ENCODE measurements at places on chromosomes 2 and 18. TPM values are rescaled to one million over a fixed set of nuclear protein-coding genes. Genes with fewer than 3 reads are reported as not detected.

DNA sequence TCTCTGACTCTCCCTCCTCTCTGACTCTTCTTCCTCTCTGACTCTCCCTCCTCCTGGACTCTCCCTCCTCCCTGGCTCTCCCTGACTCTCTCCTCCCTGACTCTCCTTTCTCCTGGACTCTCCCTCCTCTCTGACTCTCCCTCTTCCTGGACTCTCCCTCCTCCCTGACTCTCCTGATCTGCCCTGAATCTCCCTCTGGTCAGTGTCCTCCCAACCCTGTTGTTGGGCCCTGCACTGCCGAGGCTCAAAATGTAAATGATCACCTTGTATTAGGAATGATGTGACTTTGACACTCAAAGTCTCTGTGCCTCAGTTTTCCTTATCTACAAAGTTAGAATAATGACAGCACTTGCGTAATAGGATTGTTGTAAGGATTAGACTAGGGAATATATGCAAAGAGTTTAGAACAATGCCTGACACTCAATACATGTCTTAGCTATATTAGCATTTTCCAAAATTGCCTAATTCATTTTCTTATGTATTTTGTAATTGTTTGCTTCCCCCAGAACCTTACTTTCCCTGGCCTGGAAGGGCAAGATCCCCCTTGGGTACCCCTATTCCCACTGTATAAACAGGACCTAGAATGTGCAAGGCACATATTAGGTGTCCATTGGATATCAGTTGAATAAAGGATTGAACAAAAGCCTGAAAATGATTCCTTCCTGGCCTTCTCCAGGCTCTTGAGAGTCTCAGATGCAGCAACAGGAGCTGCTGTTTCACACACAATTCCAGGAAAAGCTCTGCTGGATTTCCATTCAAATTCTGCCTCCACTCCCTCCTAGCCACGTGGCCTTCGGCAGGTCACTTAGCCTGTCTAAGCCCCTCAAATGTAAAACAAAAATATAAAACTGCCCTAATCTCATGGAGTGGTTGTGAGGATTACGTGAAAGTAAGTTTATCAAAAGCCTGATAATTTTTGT lies 170.1 kb downstream of the INHBB start:
- DNase-seq: no peak

- no peak for DNase-seq
These were observed 297.0 kb upstream of the COL3A1 start for GRCh38 chr2:188677142-188677541.

DNA sequence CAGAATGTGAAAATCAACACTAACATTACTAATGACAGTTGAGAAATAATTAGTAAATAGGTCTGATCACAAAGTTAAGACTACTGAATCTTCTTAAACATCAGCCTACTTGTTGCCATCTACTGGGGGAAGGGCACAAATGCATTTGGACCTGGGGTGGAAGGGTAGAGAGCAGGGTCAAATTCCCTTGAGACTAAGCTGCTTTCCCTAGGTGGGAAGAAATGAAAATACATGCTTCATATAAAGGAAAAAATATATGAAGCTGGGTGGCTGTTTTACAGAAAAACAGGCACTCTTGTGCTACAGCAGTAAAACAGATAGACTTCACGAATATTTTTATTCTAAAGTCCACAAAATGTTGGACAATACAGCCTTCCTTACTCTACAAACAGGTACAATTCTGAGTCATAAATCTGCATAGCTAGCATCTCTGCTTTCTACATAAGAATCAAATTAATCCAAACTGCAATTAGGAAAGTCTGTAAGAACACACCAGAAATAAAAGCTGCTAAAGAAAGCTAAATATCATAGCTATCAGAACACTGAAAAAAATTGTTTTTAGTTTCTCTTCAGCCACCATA lies 10.9 kb downstream of the TRIP12 start:
- no peak for DNase-seq

- DNase-seq: no peak
These were observed 48.9 kb upstream of the ASXL2 start for GRCh38 chr2:25926984-25927756.

DNA sequence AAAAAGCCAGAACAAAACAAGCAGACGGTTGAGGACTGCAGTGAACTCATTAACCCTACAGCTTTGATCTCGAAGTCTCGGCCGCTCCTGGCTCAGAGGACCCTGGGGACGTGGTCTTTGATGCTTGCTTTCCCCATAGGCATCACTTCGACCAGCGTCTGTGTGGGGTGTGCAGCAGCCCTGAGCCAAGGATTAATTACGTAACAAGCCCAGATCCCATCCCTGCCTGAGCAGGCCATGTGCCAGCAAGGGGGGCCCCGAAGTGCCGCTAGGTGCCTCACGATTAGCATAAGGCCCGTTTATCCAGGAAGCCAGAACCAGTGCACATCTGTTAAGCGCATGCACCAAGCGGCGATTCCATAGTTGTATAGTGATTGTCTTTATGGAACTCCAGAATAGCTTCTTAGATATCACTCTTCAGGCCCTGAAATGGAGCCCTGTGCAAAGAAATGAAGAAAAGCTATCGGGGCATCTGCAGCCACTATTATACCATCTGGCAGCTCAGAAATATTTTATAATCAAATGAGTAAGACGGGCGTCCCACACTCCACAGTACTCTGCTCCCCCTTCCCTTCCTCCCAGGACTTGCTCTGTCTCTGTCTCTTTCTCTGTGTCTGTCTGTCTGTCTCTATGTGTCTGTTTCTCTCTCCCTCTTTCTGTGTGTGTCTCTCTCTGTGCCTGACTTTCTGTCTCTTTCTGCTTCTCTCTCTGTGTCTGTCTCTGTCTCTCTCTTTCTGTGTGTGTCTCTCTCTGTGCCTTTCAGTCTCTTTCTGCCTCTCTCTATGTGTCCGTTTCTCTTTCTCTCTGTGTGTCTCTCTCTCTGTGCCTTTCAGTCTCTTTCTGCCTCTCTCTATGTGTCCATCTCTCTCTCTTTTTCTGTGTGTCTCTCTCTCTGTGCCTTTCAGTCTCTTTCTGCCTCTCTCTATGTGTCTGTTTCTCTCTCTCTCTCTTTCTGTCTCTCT lies 41.7 kb downstream of the HPCAL1 start:
- DNase-seq: no peak

DNA sequence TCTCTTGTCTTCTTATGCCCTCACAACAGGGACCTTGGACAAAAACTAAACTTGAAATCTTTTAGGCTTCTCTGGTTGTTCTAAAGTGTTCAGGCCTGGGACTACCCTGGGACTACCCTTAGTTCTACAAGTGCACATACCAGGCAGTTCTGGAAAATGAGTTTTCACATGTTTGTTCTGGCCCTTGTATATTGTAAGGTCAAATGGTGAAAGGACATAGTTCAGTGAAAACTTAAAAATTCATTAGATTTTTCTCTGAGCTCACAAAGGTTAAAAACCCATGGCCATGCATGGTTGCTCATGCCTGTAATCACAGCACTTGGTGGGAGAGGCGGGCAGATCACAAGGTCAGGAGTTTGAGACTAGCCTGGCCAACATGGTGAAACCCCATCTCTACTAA lies 875.5 kb upstream of the FAM98A start:
- no peak for DNase-seq

DNA sequence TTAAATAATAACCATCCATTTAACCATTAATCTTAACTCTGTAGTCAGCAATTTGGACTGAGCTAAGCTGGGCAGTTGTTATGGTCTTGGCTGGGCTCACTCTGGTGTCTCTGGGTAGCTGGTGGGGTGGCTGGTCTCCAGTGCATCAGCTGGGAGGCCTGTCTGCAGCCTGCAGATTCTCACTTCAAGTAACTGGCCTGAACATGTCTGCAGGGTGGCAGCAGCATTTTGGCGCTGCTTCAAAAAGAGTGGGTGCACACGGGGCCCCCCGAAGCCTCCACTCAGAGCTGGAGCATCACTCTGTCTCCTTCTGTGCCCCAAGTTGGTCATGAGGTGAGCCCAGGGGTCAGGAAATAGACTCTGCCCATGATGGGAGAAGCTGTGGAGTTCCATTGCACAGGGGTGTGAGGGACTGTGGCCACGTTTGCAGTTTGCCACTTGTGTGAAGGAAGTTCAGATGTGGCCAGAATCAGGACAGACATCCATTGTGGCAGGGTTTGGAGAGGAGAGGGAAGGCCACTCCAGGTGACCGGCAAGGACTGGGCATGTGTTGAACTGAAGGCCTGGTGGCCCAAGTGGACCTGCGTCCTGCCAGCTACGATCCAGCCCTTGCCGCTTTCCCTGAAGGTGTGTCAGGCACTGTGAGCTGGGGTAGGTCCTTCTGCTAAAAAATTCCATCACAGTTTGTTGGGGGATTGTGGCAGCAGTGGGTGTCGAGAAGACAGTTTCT lies 4.9 kb upstream of the ALLC start:
- DNase-seq: no peak

GRCh38 chr2:105796131-105796638 lies 51.5 kb downstream of the NCK2 start:
- no peak for DNase-seq

- no peak for DNase-seq
These were observed 16.8 kb downstream of the GULP1 start for GRCh38 chr2:188308483-188308882.

GRCh38 chr2:38700881-38701458 lies 35.1 kb downstream of the GALM start:
- DNase-seq: no peak

GRCh38 chr2:11099122-11100065 lies 55.9 kb upstream of the SLC66A3 start:
- no peak for DNase-seq

DNA sequence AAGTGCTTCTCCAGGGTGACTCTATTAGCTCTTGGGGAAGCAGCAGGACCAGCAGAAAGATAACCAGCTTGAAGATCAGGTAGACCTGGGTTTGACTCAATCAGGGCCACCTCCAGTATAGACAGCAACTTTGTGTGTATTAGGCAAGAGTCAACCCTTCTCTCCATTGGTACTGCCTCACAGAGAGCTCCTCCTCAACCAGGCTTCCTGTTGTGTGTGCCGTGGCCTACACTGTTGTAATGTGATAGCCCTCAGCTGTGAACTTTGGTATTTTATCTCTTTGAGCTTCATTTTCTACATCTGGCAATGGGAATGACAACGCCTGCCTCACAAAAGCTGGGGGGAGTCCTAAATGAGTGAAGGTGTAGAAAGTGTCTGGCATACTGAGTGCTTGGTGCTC lies 17.0 kb upstream of the MAP3K20 start:
- DNase-seq: no peak

The MXD1 gene
- total RNA-seq: 6.1 TPM

The IL37 gene
- total RNA-seq: not detected

The AQP4 gene
- not detected for total RNA-seq

The CROCC2 gene
- not detected for total RNA-seq

The ADAM23 gene
- 15.3 TPM for total RNA-seq

The KLHL14 gene
- total RNA-seq: not detected

The GAL3ST2 gene
- not detected for total RNA-seq

The STARD6 gene
- total RNA-seq: 0.33 TPM
